ENCODE measurements at places on chromosomes 13 and 19.
A peak's percentile ranks its signal among the peaks of the same experiment; 100 is the strongest.

DNA sequence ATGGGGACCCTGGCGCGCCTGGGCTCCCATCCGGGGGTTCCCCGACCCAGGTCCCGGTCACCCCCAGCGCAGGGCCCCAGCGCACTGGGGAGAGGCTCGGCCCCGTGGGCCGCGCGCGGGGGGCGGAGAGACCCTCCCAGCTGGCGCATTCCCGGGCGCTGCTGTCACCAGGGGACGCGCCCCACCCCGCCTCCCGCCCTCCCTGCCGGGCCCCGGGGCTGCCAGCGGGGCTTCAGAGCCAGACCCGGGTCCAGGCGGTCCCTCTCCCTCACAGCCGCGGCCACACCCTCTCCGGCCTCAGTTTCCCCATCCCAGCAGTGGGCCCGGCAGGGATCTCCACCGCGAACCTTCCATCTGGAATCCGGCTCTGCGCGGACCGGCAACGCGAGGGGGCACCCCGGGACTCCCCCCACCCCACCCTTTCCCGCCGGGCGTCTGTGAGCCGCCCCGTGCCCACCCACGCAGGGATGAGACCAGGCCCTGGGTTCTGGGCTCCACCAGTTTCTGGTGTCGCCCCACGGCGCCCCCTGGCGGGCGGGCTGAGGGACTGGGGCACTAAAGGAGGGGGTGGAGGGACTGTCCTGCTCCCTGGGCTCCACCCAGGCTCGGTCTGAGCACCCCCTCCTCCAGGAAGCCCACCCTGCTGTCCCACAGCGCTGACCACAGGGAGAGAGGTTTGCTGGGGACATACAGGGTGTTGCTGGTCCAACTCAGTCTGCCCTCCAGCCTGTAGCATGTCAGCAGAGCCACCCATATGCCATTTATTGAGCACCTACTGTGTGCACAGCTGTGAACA, 878 bp upstream of the ADAMTSL5 start:
- peak; percentile 74 for DNase-seq

DNA sequence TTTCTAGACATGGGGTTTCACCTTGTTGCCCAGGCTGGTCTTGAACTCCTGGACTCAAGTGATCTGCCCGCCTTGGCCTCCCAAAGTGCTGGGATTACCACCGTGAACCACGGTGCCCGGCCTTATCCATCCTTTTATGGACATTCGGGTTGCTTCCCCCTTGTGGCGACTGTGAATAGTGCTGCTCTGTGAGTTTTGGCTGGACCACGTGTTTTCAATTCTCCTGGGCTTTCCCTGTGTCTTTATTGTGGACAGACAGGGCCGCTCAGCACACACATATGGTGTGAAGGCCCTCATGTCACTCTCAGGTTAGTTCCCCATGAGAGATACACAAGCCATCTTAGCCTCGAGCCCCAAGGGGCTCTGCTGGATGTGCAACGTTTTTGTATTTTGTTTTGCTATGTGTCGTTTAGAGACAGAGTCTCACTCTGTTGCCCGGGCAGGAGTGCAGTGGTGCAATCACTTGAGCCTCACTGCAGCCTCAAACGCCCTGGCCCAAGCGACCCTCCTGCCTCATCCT, 40.5 kb downstream of the MAU2 start:
- peak; percentile 69 for DNase-seq

GRCh38 chr13:77508959-77509620, 26.4 kb upstream of the SCEL start:
- no peak for DNase-seq

- DNase-seq = peak; percentile 39
Measured at GRCh38 chr19:49592486-49593232, 1.7 kb downstream of the PRR12 start.

GRCh38 chr19:44315883-44316282, 11.1 kb upstream of the ZNF235 start:
- no peak for DNase-seq

DNA sequence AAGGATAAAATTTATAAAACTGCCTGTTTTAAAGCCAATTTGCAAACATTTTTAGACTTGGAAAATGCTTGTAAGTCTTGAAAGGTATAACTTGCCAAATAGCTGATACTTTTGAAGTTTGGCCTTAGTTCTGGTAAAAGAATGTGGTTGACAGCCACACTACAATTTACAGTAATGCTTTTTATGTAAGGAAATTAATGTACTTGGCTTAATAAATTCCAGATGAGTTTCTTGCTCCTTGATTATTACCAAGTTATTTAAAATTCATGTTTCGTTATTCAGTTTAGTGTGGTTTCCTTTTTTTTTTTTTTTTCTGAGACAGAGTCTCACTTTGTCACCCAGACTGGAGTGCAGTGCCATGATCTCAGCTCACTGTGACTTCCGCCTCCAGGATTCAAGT, 14.9 kb downstream of the LMO7 start:
- no peak for DNase-seq

- DNase-seq = no peak
Measured at GRCh38 chr19:11345122-11345803, 805 bp downstream of the TMEM205 start.

DNA sequence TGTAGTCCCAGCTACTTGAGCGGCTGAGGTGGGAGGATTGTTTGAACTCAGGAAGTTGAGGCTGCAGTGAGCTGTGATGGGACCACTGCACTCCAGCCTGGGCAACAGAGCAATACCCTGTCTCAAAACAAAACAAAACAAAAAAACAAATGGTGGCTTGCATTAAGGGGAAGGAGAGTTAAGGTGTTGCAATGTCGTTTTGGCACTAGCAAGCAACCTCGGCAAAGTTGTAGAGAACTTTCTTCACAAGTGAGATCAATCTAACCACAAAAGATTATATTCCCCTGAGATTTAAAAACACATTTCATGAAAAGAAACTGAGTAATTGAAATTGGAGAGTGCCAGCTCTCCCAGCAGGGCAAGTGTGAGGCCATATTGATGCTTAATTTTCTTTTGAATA, 153.7 kb downstream of the KLF5 start:
- no peak for DNase-seq

DNA sequence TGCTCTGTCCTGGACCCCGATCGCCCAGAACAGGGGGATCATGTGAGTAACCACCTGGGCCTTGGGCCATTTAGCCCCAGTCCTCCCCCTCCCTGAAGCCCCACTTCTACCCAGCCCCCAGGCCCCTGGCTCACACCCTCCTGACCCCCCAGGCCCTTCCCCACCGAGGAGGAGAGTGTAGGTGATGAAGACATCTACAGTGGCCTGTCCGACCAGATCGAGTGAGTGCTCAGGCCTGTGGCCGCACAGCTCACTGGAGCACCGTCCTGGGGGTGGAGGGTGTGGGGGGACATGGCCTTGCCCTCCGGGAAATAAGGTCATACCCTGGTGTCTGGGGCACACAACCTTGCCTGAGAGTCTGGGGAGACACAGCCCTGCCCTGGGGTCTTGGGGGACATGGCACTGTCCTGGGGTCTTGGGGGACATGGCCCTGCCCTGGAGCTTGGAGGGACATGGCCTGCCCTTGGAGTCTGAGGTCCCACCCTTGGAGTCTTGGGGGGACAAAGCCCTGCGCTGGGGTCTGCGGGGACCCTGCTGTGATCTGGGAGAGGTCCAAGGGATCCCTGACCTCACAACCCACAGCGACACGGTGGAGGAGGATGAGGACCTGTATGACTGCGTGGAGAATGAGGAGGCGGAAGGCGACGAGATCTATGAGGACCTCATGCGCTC, 49.3 kb downstream of the VAV1 start:
- no peak for DNase-seq

DNA sequence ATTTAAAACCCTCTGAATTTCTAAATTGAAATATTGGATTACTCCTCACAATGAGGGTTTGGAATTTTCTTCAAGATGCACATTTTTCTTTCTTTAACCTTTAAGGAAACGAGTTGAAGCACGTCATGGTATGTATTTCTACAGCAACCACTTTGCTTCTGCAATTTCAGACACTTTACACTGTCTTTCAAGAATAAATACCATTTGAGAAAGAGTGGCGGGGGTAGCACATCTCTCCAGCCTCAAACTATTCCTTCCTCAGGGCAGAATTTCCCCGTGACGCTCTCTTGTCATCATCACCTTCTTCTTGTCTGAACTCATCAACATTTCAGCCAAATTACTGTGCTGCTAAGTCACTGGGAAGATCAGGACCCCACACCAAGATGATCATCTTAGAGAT, 1073.4 kb downstream of the EFNB2 start:
- DNase-seq = no peak

GRCh38 chr13:46866150-46866549, 30.7 kb downstream of the HTR2A start:
- DNase-seq = no peak

DNA sequence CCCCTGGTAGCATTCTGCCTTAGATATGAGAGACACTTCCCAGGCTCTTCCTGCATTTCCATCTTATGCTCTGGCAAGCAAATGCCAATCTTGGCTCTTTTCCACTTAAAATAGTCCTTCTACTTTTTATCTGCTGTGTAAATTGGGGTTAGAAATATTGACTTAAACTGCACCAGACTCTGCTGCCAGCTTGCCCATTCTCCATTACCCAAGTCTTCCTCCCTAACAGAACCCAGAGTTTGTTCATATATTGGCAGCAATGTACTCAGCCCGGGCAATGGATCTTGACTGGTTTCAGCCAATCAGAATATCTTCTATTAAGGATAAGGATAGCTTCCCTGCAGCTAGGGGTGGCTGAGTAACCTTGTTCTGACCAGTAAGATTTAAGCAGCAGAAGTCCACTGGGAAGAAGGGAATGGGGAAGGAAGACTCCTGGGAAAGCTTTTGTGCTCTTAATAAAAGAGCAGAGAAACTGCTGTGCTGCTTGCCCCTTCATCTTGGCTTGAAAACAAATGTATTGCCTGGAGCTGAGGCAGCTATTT, 177.1 kb downstream of the KCNRG start:
- DNase-seq = no peak

DNA sequence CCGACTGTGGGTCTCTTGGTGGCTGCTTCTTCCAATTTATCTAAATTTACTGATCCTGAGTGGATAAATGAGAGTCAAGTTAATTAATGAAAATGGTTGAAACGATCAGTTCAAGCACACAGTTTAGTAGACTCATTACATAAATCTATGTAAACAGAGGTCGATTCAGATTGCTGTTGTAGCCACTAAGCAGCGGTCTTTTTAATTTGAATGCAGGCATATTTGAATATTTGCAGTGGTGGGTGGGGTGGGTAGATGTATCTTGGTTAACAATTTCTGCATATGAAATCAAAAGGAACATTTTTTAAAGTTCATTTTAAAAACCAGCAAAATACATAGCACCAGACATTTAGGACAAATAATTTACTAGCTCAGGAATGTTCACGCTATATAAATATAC, 325.9 kb downstream of the KLF12 start:
- no peak for DNase-seq

DNA sequence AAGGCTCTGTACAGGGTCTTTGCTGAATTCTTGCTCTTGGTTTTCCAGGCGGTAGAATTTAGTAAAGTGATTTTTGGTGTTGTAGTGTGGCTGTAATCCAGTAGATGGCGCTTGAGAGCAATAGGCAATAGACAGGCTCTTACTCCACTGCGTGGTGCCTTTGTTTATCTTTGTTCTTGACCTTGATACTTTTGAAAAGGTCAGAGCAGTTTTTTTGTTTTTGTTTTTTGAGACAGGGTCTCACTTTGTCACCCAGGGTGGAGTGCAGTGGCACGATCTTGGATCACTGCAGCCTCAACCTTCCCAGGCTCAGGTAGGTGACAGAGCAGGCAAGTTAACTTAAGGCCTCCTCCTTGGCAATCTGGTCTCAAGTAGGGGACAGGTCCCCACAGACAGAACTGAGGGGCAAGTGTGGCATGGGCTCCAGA, 12.2 kb upstream of the LILRA5 start:
- DNase-seq = peak; percentile 40

DNA sequence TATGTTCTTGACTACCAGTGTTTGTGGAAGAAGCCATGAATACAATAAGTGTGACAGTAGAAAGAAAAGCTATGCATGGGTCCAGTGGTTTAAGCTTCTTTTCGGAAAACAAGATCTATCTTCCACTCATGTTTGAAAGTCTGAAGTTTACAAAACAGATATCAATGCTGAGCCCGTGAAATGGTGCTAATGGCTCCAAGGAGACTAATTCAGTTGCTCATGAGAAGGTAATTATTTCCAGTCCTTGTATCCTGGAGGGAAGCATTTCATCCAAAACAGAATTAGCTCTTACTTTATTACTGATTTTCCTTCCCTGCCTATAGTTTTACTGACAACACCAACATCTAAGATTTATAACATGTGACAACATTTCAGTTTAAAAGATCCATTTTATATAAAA, 1364.9 kb downstream of the PCDH9 start:
- DNase-seq = no peak

- peak; percentile 80 for DNase-seq
Measured at GRCh38 chr13:30464496-30465342, 1.0 kb downstream of the HMGB1 start.

DNA sequence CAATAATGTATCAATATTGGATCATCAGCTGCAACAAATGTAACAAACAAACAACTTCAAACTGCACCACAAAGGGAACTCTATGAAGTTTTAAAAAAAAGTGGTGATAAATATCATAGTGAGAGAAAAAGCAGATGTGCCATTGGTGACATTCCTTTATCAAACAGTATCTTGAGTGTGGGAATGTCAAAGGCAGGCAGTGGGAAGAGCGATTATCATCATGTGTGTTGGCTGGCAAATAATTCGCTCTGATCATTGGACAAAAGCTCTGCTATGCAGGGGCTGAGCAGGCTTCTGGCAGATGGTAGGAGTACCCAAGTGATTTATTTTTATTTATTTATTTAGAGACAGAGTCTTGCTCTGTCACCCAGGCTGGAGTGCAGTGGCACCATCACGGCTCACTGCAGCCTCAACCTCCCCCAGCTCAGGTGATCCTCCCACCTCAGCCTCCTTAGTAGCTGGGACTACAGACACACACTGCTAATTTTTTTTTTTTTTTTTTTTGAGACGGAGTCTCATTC, 55.9 kb upstream of the RANBP3 start:
- DNase-seq = no peak

GRCh38 chr19:771332-771785, 20.4 kb downstream of the MISP start:
- peak; percentile 32 for DNase-seq

DNA sequence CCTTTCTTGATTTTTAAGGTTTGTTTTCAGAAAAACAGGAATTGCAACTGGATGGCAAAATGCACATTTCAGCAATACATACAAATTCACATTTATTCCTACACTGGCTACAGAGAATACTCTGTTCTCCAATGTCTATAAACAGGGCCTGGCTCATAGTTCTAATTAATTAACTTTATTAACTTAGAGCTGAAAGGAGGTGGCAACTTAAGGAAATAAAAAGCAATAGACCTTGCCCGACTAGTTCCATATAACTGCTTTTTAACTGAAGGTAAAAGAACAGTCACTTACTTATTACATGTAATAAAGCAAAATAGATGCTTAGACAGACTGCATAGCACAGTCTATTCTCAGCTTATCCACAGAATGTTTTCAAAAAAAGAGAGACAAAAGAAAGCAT, 498.5 kb downstream of the DIAPH3 start:
- no peak for DNase-seq

GRCh38 chr19:52664461-52664860, 26.3 kb upstream of the ZNF83 start:
- no peak for DNase-seq

GRCh38 chr13:29563941-29564340, 31.5 kb downstream of the SLC7A1 start:
- DNase-seq = no peak

- no peak for DNase-seq
Measured at GRCh38 chr13:37023871-37024270, 23.3 kb downstream of the EXOSC8 start.

Data from activated T-cell treated with anti-CD3 and anti-CD28 coated beads, Interleukin-2, amount 50 U/mL, for 1 hour (primary cell).